ENCODE measurements at places on chromosomes 7 and 10.

- no peak for DNase-seq
Measured at GRCh38 chr7:158651968-158652565, 52.5 kb downstream of the NCAPG2 start.

GRCh38 chr10:26528715-26529393, 90.7 kb downstream of the APBB1IP start:
- DNase-seq: no peak

DNA sequence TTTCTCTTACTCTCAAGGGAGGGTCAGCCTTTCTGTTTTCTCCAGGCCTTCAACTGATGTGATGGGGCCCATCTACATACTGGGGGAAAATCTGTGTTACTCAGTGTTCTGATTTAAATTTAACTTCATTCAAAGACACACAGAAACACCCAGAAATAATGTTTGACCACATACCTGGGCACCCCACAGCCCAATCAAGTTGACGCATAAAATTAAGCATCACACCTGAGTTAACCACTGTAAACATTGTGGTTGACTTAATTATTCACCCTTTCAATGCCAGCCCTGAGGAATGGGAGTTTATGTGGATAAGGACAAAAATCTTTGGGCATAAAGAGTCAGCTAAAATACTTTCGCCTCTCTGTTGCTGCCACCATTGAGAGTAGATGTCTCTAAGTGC, 10.0 kb upstream of the CHN2 start:
- DNase-seq: no peak

GRCh38 chr10:20870834-20871233, 26.3 kb downstream of the NEBL start:
- no peak for DNase-seq

DNA sequence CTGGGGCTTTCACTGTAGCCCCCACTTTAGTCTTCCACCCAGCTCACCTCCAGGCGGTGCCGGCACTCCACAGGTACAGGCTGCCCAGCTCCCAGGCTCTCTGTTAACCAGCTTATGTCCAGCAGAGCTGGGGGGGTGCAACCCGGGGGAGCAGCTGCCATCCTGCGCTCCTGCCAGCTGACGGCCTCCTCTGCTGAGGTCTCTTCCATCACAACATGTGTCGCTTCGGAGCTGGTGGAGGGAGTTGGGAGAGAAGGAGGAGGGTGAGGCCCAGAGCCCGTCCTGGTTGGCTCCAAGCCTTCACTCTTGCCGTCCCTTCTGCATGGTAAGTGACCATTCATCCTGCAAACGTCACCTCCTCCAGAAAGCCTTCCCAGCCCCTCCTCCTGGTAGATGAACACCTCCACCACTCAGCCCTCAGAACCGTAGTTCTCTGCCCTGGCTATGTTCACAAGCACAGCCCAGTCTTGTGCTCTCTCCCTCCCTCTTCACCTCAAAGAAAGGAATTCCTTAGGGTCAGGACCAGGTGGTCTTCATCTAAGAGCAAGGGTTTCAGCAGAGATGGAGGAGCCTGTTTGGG, 1.6 kb downstream of the POLM start:
- DNase-seq: no peak

DNA sequence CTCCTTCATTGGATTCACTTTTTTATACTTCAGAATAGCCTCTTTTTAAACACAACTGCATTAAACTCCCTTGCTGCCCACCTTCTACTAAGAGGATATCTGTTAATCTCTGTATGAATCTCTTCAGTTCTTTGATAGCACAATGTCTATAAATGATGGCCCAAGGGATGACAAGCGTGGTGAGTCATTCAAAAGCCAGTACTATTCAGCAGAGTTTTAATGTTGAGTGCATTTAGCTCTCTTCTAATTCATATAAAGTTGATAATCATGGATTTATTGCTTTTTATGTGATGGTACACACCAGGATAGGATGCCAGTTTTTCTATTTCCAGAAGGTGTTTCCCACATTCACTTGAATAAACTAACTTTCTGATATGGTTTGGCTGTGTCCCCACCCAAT, 57.4 kb upstream of the HECTD2 start:
- no peak for DNase-seq

GRCh38 chr7:41431671-41432070, 271.2 kb downstream of the INHBA start:
- no peak for DNase-seq

- no peak for DNase-seq
Measured at GRCh38 chr7:45580053-45580872, 6.1 kb downstream of the ADCY1 start.

DNA sequence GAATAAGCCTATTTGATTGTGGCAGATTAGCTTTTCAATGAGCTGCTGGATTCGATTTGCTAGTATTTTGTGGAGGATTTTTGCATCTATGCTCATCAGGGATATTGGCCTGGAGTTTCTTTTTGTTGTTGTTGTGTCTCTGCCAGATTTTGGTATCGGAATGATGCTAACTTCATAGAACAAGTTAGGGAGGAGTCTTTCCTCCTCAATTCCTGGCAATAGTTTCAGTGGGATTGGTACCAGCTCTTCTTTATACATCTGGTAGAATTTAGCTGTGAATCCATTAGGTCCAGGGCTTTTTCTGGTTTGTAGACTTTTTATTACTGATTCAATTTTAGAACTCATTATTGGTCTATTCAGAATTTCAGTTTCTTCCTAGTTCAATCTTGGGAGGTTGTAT, 43.4 kb upstream of the KLF14 start:
- DNase-seq: no peak

DNA sequence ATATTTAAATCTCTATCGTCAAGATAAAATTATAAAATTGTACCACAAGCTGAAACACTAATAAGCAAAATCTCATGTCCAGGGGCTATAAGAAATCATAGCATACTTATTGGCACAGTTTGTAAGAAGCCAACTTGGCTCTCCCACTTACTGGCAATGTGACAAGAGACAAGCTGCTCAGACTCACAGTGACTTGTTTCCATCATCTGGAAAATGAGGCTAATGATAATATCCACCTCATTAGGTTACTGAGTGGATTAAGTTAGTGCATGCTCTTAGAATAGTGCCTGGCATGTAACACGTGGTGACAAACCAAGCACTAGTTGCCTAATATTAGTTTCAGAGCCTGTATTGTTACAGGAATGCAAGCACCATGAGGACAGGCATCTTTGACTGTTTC, 234.4 kb downstream of the GLI3 start:
- no peak for DNase-seq

GRCh38 chr7:6074612-6075380, 43.6 kb downstream of the ANKRD61 start:
- DNase-seq: no peak

DNA sequence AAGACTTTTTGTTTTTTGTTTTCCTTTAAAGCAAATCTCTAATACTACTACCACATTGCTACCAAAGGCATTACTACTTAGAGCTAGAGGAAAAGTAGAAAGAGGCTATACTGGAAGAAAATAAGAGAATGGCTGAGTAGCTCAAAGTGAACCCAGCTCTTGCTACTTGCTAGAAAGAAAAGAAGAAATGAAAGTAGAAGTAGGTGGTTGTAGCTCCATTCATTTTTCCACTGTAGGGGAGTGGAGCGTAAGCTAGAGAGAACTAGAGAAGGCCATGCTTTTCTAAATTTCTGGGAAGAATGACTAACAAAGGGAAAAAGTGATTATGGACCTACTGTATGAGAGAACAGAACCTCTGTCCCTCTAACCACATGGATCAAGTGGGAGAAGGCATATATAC, 184.4 kb downstream of the PON1 start:
- no peak for DNase-seq

DNA sequence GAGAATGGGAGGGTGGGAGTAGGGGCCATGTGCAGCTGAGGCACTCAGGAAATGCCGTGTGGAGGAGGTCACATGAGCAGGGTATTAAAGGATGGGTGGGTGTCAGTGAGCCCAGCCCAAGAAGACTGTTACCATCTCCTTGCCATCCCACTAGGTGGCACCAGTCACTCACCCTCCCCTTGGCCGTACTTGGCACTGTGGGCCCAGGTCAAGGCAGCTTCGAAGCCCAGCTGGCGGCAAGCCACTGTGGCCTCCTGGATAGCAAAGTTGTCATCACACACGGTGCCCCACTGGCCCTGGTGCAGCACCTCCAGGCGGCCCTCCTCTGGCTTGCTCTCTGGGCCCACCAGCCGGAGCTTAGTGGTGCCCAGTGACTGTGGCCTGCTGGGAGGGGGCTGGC, 5.4 kb downstream of the LOXL4 start:
- peak; percentile 3 for DNase-seq

DNA sequence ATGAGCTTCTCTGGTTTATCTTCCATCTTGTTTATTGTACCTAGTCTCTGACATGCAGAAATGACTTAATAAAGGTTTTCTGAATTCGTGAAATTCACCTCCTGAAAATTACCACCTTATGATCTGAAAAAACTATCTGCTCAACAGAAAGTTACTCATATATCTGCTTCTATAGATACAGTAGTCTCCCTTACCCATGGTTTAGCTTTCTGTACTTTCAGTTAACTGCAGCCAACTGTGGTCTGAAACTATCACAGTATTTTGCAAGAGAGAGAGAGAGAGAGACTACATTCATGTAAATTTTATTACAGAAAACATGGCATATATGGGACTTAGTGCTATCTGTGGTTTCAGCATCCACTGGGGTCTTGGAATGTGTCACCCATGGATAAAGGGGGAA, 909.0 kb upstream of the C7orf33 start:
- DNase-seq: no peak

GRCh38 chr10:115879372-115880089, 393.5 kb downstream of the GFRA1 start:
- DNase-seq: no peak

- peak; percentile 85 for DNase-seq
Measured at GRCh38 chr7:112080441-112080840, 125.8 kb downstream of the DOCK4 start.

DNA sequence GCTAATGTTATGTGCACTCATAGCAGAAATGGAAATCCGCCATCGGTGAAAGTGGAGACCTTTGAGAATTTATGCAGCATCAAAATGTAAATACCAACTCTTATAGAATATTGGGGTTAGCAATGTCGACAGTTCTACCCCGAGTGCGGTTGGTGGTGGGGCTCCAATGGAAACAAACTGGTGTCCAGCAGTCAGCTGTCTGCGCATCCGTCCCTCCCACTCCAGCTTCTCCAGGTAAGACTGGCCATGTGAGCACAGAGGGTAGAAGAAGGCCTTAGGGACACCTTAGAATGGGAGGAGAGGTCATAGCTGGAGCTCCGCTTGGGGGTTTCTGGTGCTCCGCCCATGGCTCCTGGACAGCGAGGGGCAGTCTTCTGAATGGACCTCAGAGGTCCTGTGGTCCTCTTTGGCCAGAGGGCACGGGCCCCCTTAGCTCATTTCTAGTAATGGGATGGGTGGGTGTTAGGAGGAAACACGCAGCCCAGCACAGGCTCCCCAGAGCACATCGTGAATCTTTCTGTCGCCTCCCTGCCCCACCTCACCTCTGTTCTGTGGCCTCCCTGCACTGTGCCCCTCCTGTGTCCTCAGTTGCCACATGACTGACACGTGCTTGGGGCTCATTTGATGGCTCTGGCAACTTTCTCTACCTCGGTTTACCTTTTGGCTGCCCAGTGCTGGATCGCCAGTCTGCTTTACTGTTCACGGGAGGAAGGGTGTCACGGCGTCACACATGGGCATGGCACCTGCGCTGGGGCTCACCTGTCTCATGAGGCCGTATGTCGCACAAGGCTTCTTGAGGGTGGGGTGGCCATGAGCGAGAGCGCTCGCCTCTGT, 50.0 kb downstream of the MGMT start:
- DNase-seq: no peak

- DNase-seq: no peak
Measured at GRCh38 chr7:127845522-127846214, 185.6 kb downstream of the LRRC4 start.

DNA sequence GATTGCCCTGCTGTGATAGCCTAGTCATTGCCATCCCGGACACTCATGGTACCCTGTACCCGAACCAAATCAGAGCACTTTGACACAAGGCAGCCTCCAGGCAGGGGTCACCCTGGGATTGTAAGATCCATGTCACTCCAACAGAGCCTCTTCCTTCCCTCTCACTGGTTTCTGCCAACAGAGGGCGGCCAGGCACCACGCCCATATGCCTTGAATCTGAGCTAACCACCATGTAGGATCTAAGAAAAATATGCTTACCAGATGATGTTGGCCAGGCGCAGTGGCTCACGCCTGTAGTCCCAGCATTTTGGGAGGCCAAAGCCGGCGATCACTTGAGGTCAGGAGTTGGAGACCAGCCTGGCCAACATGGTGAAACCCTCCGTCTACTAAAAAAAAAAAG, 389.2 kb upstream of the KLF6 start:
- no peak for DNase-seq

GRCh38 chr10:24202181-24202570, 6.8 kb upstream of the KIAA1217 start:
- no peak for DNase-seq

- DNase-seq: no peak
Measured at GRCh38 chr10:122740640-122741039, 41.0 kb upstream of the C10orf120 start.

GRCh38 chr10:71584902-71585563, 134.5 kb downstream of the C10orf105 start:
- DNase-seq: no peak

GRCh38 chr7:87028636-87029035, 30.8 kb downstream of the ELAPOR2 start:
- no peak for DNase-seq

DNA sequence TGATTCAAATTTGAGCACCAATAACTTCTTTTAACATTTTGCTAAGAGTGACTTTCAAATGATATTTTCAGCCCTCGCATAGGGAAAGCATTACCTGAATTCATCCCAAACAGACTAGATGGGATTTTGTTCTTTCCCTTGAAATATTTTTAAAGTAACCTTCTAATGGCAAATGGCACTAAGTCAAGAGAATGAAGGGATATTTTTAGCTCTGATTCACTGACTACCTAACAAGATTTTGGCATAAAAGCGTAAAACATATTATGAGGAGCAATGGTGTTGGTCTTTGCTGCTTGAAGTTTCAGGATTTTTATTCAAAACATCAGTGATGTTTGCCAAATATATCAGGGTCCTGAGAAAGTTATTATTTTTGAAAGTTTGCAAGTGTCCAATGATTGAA, 290.3 kb downstream of the CDK14 start:
- no peak for DNase-seq

DNA sequence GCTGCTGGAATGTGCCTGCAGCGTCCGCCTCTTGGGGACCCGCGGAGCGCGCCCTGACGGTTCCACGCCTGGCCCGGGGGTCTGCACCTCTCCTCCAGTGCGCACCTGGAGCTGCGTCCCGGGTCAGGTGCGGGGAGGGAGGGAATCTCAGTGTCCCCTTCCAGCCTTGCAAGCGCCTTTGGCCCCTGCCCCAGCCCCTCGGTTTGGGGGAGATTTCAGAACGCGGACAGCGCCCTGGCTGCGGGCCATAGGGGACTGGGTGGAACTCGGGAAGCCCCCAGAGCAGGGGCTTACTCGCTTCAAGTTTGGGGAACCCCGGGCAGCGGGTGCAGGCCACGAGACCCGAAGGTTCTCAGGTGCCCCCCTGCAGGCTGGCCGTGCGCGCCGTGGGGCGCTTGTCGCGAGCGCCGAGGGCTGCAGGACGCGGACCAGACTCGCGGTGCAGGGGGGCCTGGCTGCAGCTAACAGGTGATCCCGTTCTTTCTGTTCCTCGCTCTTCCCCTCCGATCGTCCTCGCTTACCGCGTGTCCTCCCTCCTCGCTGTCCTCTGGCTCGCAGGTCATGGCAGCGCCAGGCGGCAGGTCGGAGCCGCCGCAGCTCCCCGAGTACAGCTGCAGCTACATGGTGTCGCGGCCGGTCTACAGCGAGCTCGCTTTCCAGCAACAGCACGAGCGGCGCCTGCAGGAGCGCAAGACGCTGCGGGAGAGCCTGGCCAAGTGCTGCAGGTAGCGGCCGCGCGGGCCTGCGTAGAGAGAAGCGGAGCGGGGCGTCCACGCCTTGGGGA, 645 bp downstream of the SLC26A4 start:
- no peak for DNase-seq

- no peak for DNase-seq
Measured at GRCh38 chr7:17195576-17195975, 102.9 kb upstream of the AHR start.

All from HS-5 (cell line).